Uterus (tissue), 4 donors: ENCODE measurements at places on chromosomes 13 and 19. TPM values are rescaled to one million over a fixed set of nuclear protein-coding genes. Genes with fewer than 3 reads are reported as not detected.
A peak's percentile ranks its signal among the peaks of the same experiment; 100 is the strongest.

- DNase-seq: no peak
Measured at GRCh38 chr13:90535421-90535820, 812.1 kb upstream of the MIR17HG start.

GRCh38 chr19:3477951-3478350, 2.4 kb downstream of the SMIM24 start:
- no peak for DNase-seq

- DNase-seq: no peak
Measured at GRCh38 chr19:1824252-1824622, 12.2 kb upstream of the ATP8B3 start.

DNA sequence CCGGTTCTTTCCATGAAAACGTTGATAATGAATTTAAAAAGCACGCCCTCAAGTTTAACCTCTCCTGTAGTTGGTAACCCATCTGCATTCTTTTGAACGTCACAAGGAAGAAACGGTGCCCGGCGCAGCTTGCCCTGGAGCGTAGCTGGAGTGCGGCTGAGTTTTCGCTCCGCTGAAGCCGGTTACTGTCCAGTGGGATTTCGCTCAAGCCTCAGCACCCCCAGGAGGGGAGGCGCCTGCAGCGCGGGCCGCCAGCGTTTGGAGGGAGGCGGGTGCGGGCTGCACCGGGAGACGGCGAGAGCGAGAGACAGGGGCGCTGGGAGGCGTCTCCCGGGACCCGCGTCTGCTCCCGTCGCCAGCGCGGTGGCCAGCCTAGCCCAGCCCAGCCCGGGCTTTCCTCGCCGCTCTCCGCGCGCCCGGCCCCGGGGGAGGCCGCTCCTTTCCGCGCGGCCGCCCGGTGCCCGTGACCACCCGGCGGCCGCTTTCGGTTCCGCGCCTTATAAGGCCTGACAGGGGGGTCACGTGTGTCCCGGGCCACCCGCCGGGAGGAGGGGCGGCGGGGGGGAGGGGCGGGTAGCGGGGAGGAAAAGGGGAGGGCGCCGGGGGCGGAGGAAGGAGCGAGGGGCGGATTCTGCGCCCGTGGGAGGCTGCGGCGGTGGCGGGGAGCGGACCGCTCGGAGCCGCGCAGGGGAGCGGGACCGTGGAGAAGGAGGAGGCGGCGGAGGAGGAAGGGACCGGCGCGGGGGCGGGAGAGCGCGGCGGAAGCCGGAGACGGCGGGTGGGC, 8.3 kb upstream of the DGKH start:
- peak; percentile 92 for DNase-seq

GRCh38 chr13:94384231-94384905, 95.1 kb downstream of the DCT start:
- DNase-seq: no peak

DNA sequence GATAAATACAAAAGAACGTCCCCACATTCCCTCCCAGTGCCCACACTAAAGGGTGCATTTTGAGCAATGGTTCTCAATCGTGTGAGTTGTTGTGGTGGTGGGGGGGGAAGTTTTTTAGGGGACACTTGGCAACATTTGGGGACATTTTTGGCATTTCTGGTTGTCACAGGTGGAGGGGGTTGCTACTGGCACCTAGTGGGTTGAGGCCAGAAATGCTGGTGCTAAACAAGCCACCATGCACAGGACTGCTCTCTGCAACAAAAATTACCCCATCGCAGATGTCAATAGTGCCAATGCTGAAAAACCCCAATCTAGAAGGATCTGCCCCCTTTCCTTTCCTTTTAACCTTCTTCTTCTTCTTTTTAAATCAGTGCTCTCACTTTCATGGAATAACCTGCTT, 453.3 kb downstream of the TSHZ3 start:
- no peak for DNase-seq

The ZNF497 gene
- total RNA-seq: 3.4 TPM
